ENCODE measurements at places on chromosomes 5 and 9.
A peak's percentile ranks its signal among the peaks of the same experiment; 100 is the strongest.

DNA sequence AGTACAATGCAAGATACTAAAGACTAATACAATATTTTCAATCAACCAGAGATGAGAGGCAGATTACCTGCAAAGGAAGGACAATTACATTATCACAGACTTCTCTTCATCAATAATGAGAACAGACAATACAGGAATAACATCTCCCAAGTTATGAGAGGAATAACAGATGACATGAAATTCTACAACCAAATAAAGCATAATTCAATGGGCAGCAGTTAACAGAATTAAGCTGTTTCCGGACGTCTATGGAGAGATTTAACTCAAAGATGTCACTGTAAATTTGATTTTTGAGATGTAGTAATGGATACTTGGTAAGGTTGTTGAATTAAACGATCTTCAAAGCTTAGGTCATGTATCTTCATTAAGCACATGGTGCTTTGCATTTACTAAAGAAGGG lies 19.8 kb upstream of the PARP8 start:
- no peaks in the 10 kb centered on the region for H3K4me1 ChIP-seq
- no peaks in the 10 kb centered on the region for H3K27me3 ChIP-seq
- no peaks in the 10 kb centered on the region for H3K36me3 ChIP-seq
- no peak overlapping the region for H3K27ac ChIP-seq

GRCh38 chr5:24788829-24789514 lies 144.2 kb upstream of the CDH10 start:
- H3K4me1 ChIP-seq: no peaks in the 10 kb centered on the region
- no peaks in the 10 kb centered on the region for H3K27me3 ChIP-seq
- no peak overlapping the region for H3K27ac ChIP-seq
- no peak overlapping the region for H3K4me3 ChIP-seq

GRCh38 chr9:114574438-114574837 lies 13.1 kb upstream of the ATP6V1G1 start:
- no peak for DNase-seq
- H3K4me1 ChIP-seq: no peaks in the 10 kb centered on the region
- H3K27me3 ChIP-seq: no peaks in the 10 kb centered on the region
- H3K4me3 ChIP-seq: no peak overlapping the region
- H3K36me3 ChIP-seq: no peaks in the 10 kb centered on the region
- H3K27ac ChIP-seq: no peak overlapping the region

- no peaks in the 10 kb centered on the region for H3K36me3 ChIP-seq
- peaks cover 20% of the 10 kb centered on the region for H3K4me1 ChIP-seq
- H3K27ac ChIP-seq: no peak overlapping the region
- H3K4me3 ChIP-seq: no peak overlapping the region
- peak; percentile 86 for DNase-seq
- no peaks in the 10 kb centered on the region for H3K27me3 ChIP-seq
These were observed 91.8 kb downstream of the PDE6A start for GRCh38 chr5:149852641-149853330.

DNA sequence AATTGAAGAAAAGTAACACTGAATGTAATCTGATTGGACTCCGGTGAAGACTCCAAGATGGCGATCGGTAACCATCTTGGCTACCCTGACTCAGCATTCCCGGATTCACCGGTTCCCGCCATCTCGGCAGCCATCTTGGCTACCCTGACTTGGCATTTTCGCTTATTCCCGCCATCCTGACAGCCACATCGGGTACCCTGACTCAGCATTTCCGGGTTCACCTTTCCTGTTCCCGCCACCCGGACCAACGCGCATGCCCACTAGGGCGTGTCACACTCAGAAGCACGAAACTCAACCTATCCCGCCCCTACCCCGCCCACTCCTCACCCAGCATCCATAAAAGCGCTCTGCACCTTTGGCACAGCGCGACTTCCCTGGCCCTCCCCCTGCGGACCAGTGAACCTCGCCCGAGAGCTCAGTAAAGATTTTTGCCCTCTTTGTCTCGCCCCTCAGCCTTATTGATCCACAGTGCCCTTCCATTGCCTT lies 17.2 kb downstream of the SPTLC1 start:
- DNase-seq: peak; percentile 91
- no peaks in the 10 kb centered on the region for H3K36me3 ChIP-seq
- H3K4me3 ChIP-seq: no peak overlapping the region
- no peak overlapping the region for H3K27ac ChIP-seq

DNA sequence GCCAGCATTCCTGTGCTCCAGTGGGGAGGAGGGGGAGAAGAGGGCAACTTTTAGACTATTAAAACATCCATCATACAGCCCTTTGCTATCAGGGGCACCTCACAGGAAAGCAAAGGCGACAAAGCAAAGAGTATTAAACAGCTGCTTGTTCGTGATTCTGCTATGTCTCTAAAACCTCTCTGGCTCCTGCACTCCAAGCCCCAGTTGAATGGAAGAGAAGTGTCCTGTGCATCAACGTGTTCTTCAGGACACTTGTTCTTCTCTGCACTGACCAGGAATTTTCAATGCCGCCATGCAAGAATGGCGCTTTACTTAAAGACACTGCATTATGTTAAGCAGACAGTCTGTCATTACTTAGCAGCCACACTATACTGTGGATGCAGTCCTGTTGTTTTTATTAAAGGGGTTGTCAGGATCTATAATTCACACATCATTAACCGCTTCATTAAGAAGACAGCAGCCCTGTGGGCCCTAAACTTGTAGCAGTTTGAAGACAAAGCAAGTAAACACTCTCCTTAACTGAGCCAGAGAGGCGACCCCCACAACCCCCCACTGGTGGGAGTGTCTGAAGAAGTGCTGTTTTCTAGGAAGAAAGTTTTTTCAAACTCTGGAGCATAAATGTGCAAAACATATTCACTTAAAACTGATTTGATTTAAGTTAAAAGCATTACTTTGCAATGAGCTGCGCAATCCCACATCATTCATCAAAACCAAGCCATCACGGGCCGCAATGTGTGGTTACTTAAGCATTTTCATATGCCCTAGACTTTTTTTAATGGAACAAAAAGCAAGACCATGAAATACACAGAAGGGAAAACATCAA lies 164.5 kb downstream of the ZNF608 start:
- no peaks in the 10 kb centered on the region for H3K36me3 ChIP-seq
- no peak for DNase-seq
- no peaks in the 10 kb centered on the region for H3K4me1 ChIP-seq
- no peak overlapping the region for H3K4me3 ChIP-seq
